ENCODE measurements at places on chromosomes 6 and 20.
A peak's percentile ranks its signal among the peaks of the same experiment; 100 is the strongest.

DNA sequence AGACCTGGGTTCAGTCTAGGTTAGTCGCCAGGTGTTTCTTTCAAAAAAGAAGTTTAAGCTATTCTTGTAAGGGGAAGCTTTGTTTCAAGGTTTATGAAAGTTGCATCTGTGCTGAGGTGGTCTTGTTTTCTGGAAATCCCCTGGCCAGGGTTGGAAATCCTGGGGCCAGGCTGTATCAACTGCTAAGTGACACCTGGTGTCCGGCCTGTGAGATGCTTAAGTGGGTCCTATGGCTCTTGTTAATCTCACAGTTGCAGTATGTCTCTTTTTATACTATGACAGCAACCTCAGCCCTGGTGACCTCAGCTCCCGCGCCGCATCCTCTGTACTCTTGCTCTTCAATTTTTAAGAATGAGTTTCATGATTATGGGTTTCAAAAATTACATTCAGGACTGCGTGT, 72.0 kb downstream of the CHMP4B start:
- DNase-seq, result peak; percentile 47

DNA sequence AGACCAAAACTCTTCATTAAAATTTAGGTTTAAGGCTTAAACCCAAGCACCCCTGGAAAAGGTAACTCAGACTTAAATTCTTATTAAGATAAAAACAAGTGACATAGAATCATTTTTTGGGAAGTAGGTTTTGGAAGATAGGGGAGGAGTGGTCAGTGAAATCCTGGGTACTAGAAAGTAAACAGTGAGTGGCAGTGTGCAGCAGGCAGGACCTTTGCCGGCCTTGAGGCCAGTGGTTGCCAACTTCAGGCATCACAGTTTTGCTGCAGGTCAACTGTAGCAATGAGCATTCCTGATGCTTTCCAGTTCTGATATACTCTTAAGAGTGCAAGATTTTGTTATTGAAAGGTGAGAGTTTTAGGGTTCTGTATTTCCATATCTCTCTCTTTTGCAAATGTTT, 69.3 kb upstream of the SUPT3H start:
- DNase-seq, result no peak

- DNase-seq, result no peak
Measured at GRCh38 chr6:148457137-148457842, 114.7 kb downstream of the SASH1 start.

DNA sequence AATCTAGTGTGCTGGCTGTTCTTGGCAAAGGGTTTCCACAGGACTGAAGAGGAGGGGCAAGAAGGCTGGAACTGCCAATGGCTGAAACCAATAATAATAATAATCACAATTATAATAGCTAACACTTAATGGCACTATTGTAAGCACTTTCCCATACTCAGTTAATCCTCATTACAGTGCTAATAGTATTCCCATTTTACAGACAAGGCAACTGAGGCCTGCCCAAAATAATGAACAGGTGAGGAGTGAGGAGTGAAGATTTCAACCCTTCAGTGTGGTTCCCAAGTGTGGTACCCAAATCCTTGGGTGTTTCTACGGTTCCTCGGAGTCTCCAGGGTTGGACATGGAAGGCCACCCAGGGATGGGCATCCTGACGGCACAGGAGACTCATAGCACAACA, 69.9 kb downstream of the TRERF1 start:
- no peak for DNase-seq

DNA sequence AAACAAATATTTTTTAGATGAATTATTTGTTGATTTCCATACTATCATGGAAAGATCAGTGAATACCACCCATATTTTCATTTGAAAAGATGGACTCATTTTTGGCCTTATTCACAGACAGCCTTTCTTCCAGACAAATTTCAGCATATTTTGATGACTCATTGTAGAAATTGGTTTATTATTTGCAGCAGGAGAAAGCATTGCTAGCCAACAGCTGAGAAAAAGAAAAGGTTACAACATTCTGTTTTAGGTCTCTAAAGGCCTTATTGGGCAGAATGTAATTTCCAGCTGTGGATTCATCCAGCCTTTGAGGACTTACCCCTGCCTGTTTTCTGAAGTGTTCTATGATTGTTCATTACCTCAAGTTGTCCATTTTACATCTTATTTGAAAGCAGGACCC, 201.9 kb downstream of the PLCB4 start:
- DNase-seq, result no peak

DNA sequence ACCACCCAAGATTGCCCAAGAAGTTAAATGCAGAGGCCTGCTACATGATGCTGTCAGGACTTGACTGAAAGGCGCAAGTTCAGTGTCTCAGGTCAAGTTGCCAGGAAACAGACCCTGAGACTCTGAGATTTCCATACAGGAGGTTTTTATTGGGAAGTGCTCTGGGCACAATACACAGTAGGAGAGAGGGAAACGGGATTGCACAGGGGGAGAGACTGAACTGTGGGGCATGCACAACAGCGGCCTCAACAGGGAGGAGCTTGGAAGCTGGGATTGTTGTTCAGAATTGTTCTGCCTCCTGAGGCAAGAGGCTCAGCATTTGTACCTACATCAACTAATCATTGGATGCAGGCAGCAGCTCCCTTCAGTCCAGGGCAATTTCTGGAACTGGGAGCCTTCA, 6.7 kb downstream of the STX11 start:
- DNase-seq, result no peak

- no peak for DNase-seq
Measured at GRCh38 chr6:89199579-89199978, 17.6 kb downstream of the GABRR1 start.
